ENCODE measurements at places on chromosomes 3 and 15.
A peak's percentile ranks its signal among the peaks of the same experiment; 100 is the strongest.

- DNase-seq = no peak
These were observed 93.3 kb upstream of the HACD2 start for GRCh38 chr3:123678108-123678511.

DNA sequence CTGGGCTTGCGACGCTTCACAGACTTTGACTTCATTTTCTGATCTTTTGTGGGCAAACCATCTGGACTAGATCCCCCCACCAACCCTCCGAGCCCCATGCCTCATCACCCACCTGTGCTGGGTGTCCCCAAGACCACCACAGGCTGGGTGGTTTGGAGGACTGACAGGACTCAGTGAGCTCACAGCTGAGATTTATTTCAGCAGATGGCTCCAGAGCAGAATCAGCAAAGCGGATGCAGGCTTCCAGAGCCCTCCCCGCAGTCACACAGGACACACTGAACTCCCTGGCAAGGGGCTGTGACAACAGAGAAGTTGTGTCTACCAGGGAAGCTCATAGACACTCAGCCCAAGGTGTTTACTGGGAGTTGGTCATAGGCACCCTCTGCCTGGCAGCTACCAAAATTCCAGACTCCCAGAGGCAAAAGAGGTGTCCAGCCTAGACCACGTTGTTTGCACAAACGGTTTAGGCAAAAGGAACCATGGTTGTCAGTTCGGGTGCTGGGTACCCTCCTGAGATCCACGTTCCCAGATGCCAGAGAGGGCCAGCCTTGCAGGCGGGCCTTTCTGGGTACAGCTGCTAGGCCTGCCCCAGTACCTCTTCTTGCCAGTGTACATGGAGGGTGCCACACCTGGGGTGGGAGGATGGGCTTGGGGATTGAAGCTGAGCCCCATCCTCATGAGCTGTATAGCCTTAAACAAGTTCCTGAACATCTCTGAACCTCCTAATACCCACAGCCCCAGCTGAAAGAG lies 170.3 kb downstream of the NSMCE3 start:
- no peak for DNase-seq

GRCh38 chr3:124496061-124496460 lies 234.2 kb upstream of the UMPS start:
- no peak for DNase-seq

DNA sequence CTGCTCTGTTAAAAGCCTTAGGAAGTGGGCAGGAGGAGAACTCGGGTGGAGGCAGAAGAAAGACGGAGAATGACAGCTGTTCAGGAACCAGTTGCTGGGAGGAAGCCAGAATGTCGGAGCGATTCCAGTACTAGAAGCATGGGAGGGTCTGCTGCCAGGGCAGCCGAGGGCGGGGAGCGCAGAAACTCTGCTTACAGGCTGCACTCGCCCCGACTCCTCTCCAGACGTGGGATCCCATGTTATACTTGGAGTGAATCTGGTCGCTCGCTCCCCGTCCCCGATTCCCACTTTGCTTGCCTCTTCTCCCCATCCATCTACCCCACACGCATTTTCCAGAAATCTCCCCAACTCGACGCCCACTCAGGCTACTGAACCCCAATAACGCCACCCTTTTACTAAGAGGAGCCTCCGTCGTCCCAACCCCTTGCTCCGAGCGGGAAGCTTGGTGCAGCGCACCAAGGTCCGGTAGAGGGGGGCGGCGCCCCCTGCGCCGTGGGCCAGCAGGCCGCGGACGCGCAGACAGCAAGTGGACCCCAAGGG lies 665 bp downstream of the GATM start:
- no peak for DNase-seq

DNA sequence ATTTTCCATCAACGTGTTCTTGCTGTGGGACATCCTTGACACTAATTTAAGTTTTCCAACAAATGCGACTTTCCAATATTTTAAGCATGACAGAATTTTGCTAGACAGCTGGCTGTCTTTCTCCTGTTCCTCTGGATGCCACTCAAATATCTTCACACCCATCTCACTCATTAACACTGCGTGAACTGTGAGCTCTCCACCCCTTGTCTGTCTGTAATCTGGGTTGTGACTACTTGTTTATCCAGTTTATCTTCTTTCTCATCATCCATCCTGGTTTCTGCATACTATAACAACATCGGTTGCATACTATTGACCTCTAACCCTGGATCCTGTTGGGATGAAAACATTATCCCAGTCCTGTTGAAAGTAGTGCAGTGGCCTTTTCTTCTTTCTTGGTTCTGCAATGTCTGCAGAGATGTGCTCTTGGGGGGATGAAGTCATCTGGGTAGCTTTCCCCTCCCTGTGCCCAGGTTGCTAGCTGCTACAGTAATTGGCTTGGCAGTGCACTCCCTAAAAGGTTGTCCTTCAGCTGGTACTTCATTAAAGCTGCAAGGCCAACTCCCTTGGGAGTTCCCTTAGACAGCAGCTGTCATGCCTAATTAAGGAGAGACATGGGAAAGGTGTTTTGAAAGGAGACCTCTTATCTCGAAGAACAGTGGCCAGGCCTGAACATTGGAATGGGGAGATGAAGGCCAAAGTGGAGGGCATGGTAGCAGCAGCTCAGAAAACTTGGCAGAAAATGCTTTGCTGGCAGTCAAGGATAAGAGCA lies 24.7 kb downstream of the KAT2B start:
- DNase-seq = no peak

GRCh38 chr3:147388700-147389580 lies 17.4 kb downstream of the ZIC4 start:
- DNase-seq = no peak

DNA sequence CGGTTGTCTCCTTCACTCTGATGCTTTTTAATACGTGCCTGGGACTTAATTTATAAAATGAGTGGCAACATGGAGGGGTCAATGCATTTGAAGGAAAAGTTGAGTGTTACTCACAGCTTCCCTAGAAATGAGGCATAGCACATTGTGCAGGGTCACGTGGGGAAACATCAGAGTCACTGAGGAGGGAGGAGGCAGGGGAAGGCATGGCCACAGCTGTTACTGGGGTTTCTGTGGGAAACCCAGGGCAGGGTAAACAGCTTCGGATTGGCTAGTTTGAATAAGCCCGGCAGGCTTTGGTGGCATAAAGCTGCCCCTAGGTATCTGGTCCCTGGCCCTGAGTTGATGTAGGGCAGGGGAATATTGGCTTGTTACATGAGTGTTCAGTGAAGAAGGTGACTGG lies 98.9 kb upstream of the ST8SIA2 start:
- no peak for DNase-seq

DNA sequence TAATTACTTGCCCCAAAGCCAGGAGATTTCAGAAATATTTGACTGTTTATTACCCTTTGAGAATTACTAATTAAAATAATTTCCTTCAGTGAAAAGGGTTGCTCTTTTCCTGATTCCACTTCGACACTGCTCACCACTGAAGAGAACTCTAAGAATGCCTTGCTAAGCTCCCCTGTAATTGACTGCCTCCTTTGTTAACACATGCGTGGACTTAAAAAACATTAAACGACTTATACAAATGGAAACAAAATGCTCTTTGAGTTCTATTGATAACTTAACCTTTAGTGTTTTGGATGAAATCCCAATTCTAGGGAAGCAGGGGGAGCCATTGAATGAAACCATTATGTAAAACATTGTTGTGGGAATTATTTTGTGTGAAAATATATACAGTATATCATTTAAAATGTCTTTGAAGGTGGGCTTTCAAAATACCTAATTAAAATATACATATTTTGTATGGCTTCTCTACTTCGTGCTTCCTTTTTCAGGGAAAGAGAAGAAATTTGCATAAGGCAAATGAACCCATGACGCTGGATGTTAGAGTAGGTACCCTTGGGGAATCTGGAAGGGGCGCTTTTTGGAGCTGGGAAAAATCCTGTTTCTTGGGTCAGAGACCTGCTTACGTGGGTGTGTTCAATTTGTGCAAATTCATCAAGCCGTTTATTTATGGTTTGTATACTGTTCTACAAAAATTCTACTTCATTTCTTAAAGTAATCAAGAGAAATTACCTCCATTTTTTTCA lies 64.2 kb downstream of the WWTR1 start:
- no peak for DNase-seq

DNA sequence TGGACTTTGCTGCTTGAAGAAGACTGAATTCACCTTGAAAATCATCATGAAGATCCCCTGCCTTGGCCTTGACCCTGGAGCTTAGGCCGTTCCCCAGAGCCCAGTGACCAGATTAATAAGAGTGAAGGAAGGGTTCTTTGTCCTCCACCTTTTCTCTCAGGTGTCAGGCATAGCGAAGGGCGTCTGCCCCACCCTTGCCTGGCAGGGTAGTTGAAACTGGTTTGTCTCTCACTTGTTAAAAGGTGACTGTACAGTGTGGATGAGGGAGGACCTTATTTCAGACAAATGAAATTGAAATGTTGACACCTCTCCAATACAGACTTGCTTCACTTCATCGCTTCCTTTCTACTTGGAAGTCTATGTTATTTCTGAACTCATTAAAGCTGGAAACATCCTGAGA lies 223.7 kb upstream of the BHLHE40 start:
- no peak for DNase-seq

DNA sequence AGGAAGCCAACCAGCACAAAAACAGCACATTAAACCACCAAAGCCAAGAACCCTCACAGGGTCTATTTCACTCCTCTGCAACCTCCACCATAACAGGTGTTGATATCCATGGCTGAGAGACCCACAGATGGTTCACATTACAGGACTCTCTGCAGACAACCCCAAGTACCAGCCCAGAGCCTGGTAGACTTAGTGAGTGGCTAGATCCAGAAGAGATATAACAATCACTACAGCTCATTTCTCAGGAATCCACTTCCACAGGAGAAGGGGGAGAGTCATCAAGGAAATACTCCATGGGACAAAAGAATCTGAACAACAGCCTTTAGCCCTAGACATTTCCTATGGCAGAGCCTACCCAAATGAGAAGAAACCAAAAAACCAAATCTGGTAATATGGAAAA lies 168.1 kb upstream of the CD96 start:
- no peak for DNase-seq

GRCh38 chr3:171183042-171183441 lies 156.5 kb upstream of the SLC2A2 start:
- no peak for DNase-seq

DNA sequence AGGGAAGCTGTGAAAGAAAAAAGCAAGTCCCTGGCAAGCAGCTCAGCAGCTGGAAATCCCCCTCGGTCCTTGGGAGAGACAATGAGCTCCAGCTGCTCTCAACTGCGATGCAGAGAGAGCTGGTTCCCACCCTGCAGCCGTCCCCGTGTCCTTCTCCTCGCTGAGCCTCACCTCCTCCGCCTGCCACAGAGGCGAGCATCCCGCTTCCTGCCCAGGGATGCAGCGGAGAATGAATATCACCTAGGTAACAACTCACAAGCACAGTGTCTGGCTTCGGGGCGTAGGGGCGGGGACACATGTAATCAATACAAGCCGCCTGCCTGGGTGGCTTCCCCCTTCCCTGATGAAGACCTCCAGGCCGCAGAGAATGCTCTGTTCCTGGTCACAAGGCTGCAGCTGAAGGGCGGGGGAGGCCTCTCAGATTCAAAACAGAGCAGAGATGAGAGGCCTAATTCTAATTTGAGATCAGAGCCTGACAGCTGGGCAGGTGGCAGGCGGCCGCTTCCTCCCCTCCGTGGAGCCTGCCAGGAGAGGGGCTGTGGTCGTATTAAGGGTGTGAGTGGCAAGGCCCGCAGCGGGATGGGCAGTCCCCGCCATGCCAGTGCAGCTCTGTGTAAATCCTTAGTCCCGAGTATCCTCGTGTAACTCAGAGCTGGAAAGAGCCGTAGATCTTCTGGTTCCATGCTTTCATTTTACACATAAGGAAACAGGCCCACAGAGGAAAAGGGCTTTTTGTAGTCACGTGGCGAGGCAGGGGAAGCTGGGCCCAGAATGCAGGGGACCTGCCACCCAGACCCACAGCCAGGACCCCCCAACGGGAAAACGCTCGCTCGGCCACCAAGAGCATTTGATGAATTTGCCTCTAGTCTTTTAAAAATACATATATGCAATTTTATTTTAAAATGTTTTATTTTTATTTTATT lies 24.3 kb downstream of the ZDHHC19 start:
- DNase-seq = peak; percentile 49

- DNase-seq = no peak
These were observed 55.3 kb upstream of the VGLL4 start for GRCh38 chr3:11699083-11699427.

DNA sequence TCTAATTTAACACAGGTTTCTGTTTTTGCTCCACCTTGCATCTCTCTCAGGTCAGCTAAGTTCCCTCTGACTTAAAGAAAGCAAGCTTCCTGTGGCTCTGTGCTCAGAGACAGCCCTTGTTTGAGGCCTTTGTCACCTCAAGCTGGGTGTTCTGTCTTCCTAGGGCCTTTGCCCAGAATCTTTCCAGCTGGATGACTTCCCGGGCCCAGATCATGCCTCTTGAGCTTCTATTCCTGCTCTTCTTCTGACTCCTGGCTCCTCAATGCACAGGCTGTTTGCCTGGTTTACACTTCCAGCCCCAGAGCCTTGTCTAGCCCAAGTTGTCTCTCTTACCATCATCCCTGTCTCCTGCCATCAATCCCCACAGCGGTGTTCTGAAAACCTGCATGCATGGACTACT lies 300.6 kb downstream of the VPS13C start:
- no peak for DNase-seq

- no peak for DNase-seq
These were observed 18.7 kb downstream of the ATP13A3 start for GRCh38 chr3:194468086-194468485.

DNA sequence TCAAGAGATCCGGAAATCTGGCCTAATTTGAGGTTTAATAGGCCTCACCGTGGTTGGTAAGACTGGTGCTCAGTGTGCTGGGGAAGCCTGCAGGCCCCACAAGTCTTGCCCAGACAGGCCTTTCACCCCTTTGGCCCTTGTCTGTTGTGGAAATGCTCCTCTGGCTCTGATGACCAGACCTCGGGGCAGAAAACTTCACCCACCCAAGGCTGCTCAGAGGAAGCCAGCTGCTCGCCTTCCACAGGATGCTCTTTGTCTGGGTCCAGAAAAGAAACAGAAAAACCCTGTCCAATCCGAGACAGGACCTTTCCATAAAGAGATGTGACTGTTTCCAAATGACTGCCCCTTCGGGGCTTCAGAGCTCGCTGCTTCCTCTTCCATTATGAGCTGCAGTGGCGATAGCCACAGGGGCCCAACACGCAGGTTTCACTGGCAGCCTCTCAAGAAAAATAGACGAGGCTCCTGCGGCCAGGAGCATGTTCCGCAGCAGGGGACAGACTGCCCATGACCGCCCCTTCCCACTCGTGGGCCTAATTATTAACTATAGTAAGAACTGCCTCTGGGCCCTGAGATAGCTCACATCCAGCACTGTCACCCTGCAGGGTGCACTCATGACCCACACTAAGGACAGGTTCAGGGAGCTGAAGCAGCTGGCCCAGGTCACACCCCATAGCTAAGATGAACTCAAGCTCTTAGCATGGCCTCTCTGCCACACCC lies 6.8 kb upstream of the SNX22 start:
- DNase-seq = peak; percentile 47

- no peak for DNase-seq
These were observed 150.2 kb downstream of the SMAD6 start for GRCh38 chr15:66852064-66852905.

DNA sequence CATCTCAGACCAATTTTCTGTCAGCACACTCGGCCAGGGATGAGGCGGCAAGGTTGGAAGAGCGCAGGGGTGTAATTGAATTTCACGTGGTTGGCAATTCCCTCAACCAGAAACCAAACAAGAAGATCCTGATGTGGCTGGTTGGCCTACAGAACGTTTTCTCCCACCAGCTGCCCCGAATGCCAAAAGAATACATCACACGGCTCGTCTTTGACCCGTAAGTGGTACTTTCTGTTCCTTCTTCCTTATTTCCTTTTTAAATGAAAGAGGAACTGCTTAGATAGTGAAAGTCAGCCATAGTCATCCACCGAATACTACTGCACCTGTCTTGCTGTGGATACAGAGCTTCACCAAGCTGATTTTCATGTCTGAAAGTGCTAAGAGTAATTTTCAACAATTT lies 60.1 kb downstream of the SGO1 start:
- DNase-seq = peak; percentile 81

GRCh38 chr3:142990721-142991120 lies 10.6 kb upstream of the U2SURP start:
- DNase-seq = no peak
